Neuronal stem cell (in vitro differentiated cells): ENCODE measurements at places on chromosomes 1 and 21.

DNA sequence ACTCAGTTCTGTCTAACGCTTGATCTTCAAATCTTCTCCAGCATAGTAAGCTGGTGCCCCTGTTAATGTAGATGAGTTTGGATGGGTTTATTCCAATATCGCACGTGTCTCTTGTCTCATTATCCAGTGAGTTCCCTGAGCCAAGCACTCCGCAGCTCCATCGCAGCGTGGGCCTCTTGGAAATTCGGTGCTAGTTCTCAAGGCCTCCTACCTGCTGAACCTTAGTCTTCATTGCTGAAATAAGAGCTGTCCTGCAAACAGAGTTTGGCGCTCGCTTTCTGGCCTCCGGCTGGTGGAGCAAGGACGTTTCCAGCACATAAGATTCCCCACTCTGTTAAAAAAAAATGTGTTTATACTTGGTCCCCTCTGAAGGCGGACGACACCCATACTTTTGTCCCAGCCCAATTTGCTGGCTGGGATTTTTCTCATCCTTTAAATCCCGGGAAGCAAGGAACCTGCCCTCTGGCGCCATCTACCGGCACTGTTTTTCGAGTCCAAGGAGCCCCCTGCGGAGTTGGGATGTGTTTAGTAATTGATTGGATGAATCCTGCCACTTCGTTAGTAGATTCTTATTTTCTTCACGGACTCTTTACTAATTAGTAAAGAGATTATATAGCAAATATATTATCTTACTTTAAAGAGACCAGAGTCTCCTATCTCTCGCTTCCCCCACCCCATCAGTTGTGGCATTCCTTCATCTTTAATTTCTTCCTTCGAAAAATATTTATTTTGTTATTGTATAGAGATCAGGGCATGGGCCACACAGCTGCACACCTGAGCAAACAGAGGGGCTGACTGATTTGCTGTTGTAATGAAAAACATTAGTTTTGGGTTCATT lies 14.7 kb downstream of the JUN start:
- peak; percentile 72 for DNase-seq

GRCh38 chr1:207935166-207935583 lies 24.2 kb upstream of the CD34 start:
- DNase-seq: no peak

- no peak for DNase-seq
These were observed 70.5 kb upstream of the SCYL3 start for GRCh38 chr1:169964206-169964605.

DNA sequence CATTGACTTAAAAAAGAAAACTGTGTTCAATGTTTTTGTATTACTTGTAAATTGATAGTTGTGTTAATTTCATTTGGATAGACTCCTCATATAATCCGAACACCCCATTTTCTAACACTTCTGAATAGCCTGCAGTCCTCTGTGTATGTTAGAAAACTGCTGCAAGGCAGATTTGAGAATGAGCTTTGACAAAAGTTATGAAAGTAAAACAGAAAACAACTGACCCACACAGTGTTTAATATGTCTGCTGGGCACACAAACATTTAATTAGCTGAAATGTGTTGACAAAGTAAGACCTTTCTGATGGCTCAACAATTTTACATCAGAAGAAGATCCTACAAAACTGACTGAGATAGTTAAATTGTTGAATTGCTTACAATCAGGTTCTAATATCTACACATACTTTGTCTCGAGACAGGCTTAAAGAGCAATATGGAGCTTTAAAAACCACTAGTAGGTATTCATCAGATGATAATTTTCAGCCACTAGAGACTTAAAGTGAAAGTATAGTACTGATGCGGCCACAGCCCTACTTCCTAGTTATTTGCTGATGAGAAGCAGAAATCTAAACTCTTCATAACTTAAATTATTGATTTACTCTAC lies 40.0 kb upstream of the PRMT6 start:
- DNase-seq: no peak

DNA sequence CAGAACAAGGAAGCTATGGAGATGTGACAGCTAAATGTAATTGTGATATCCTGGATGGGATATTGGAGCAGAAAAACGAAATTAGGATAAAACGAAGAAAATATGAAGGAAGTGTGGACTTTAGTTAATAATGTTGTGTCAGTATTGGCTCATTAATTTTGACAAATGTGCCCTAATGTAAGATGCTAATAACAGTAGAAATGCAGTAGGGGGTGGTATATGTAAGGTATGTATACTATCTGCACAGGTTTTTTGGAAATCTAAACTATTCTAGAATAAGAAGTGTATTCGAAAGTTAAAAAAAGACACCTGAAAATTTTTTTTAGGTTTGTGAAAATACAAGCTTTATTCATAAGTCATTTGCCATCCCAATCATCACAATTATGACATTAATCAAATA lies 421.4 kb upstream of the B3GALT2 start:
- no peak for DNase-seq

- DNase-seq: no peak
These were observed 199.4 kb upstream of the PTGFR start for GRCh38 chr1:78291418-78291817.

DNA sequence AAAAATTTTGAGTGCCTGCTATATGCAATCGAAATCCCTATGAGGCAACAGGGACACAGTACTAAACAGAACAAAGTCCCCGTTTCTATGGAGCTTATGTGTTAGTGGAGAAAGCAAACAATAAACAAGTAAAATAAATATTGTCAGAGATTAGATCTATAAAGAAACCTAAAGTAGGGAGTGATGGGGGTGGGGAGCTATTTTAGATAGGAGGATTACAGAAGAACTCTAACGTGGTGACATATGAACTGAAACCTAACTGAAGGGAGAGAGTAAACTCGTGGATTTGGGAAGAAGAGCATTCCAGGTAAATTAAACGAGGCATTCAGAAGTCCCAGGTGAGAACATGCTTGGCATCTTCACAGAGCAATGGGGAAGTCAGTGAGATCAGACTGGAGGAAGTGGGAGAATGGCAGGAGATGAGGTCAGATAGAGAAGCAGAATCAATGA lies 154.5 kb downstream of the DENND1B start:
- DNase-seq: no peak

- DNase-seq: no peak
These were observed 19.6 kb upstream of the SDC3 start for GRCh38 chr1:30928171-30928570.

DNA sequence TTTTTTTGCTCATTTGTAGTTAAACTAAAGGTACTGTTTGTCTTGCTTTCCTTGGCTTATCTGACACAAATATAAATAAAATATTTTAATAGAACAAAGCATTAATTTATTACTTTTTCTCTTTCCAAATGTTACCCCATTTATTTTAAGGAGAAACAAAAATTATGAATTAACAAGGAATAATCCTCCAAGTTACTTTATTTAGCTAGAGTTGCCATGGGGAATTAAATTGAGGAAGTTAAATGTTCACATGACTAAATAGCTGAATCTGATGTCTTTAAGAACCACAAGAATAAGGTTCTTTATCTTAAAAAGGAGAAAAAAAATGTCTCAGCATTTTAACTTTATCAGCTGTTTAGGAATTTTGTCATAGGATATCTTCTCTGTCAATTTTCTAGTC lies 12.3 kb downstream of the ATG4C start:
- DNase-seq: no peak

DNA sequence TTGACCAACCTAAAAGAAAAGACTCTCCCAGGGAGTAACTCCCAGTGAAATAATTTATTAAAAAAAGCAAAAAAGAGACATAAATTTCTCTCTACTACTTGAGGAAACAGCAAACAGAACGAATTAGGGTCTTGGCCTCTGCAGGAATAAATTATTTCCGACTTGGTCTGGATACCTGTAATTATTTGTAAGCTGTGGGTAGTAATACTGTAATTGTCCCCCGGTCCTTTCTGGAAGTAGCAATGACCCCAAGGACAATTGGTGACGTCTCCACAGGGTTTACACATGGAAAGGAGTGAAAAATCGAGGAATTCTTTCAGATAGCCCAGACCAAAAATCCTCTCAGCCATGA lies 3.7 kb upstream of the SIM2 start:
- no peak for DNase-seq

DNA sequence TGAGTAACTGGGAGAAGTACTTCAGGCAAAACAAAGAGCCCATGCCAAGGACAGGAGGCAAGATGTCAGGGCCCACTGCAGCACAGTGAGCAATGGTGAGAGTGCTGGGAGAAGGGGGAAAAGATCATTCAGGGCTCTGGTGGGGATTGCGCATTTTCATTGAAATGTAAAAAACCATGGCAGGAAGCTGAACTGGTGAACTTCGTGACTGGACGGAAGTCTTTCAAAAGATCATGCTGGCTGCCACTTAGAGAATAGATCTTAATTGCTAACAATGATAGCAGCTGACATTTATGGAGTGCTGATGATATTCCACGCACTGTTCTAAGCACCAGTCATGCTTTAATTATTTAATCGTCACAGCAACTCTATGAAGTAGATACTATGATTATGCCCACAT lies 107.0 kb downstream of the TGFBR3 start:
- DNase-seq: no peak

- DNase-seq: no peak
These were observed 3.7 kb upstream of the SAMD11 start for GRCh38 chr1:920010-920409.

DNA sequence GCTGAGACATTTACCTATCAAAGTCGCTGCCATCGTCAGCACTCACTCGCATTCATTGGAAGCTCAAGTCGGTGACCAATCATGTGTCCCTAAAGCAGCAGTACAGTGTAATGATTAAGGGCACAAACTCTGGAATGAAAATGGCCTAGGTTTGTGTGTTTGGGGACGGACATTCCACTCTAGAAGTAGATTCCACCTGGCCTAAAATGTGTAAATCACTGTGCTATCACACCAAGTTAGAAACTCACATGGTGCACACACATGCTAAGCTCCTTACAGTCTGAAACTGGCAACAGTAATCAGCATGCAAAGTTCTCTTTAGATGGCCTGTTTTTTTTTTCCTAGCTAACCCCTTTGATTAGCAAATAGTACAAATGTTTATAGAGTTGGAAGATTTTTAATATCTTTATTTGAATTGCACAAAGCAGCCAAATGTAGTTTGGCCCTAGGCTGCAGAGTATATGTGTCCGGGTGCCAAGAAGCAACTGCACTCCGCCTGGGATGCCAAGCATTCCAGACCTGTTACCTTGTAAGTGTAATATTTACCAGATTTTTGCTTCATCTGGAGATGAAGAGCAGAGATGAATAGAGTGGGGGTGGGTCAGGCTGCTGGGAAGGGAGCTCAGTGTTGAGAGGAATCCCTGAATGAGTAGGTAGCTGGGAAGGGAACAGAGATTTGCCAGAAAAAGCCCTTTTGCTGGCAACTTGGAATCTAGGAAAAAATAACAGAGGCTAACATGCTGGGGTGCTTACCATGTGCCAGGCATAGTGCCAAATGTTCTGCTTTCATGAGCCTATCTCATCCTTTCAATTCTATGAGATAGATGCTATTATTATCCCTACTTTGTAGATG lies 35.2 kb downstream of the TGFB2 start:
- DNase-seq: no peak

- no peak for DNase-seq
These were observed 2.8 kb downstream of the SKI start for GRCh38 chr1:2230781-2231531.

- DNase-seq: no peak
These were observed 77.3 kb downstream of the RPE65 start for GRCh38 chr1:68372487-68372886.

- no peak for DNase-seq
These were observed 7.2 kb downstream of the HLCS start for GRCh38 chr21:36959020-36959835.

- no peak for DNase-seq
These were observed 23.7 kb downstream of the VANGL1 start for GRCh38 chr1:115665319-115666096.

GRCh38 chr1:223039990-223040389 lies 103.1 kb downstream of the TLR5 start:
- no peak for DNase-seq

DNA sequence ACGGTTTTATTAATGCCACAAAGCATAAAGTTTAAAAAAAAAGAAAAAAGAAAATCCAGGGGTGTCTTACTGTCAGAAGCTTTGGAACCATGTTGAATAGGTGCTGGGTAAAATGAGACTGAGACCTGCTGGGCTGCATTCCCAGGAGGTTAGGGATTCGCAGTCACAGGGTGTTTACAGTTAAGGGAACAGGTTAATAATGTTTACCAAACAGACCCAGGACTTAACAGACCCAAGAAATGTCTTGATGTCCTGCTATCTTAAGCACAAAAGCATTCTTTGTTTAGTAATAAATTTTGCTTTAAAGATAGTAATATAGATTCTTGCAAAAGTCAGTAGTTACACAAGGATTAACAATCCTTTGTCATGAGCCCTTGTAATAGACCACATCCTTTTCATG lies 54.7 kb downstream of the OLFML3 start:
- DNase-seq: no peak

- DNase-seq: no peak
These were observed 70.2 kb upstream of the GOLT1A start for GRCh38 chr1:204283711-204284651.

DNA sequence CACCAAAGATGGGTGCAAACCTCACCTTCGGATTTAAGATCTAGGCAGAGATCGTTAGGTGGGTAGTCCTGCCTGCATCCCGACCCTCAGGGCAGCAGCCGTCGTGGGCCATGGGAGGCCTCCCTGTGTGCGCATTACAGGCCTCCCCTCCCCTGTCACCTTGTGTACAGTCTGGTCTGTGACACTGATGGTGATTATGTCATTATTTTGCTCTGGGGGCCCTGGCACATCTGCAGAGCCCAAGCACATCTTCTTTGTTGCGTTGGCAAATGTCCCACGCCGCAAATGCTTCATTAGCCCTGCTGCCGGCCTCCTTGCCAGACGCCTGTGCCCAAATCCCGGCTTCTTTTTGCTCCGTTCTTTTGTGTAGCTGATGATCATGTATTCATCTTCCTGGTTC lies 31.7 kb downstream of the PROX1 start:
- DNase-seq: no peak

GRCh38 chr1:223500560-223501425 lies 107.6 kb downstream of the CCDC185 start:
- DNase-seq: no peak

DNA sequence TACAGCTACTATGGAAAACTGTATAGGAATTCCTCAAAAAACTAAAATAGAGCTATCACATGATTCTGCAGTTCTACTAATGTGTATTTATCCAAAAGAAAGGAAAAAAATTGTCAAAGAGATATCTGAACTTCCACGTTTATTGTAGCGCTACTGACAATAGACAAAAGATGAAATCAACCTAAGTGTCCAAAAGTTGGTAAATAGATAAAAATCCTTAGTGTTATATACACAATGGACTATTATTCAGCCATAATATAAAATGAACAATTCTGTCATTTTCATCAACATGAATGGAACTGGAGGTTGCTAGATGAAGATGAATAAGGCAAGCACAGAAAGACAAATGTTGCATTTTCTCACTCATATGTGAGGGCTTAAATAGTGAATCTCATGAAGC lies 1492.1 kb downstream of the MRPL39 start:
- DNase-seq: no peak

GRCh38 chr1:56331892-56332567 lies 247.3 kb downstream of the PLPP3 start:
- no peak for DNase-seq
